Activated CD4-positive, alpha-beta T cell treated with anti-CD3 and anti-CD28 coated beads for 24 hours (primary cell): ENCODE measurements at places on chromosomes 1 and 21.
A peak's percentile ranks its signal among the peaks of the same experiment; 100 is the strongest.

DNA sequence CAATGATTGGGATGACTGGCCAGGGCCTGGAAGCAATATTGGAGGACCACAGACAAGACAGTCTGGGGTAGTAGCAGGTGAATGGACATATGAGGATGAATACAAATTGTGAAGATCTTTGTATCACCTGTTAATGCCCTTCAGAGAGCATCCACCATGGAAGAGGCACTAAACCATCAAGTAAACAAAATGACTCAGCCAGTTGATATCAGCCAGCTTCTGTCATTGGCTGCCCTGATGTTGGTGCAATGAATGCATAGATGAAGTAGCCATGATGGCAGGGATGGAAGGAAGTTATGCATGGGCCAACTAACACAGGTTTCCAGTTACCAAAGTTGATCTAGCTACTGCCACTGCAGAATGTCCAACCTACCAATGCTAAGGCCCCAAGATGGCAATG is 16.1 kb upstream of the ERI3 start:
- DNase-seq: no peak

GRCh38 chr1:192914092-192914491 is 105.3 kb downstream of the RGS2 start:
- DNase-seq: no peak

GRCh38 chr1:99756598-99756997 is 9.8 kb downstream of the FRRS1 start:
- no peak for DNase-seq

DNA sequence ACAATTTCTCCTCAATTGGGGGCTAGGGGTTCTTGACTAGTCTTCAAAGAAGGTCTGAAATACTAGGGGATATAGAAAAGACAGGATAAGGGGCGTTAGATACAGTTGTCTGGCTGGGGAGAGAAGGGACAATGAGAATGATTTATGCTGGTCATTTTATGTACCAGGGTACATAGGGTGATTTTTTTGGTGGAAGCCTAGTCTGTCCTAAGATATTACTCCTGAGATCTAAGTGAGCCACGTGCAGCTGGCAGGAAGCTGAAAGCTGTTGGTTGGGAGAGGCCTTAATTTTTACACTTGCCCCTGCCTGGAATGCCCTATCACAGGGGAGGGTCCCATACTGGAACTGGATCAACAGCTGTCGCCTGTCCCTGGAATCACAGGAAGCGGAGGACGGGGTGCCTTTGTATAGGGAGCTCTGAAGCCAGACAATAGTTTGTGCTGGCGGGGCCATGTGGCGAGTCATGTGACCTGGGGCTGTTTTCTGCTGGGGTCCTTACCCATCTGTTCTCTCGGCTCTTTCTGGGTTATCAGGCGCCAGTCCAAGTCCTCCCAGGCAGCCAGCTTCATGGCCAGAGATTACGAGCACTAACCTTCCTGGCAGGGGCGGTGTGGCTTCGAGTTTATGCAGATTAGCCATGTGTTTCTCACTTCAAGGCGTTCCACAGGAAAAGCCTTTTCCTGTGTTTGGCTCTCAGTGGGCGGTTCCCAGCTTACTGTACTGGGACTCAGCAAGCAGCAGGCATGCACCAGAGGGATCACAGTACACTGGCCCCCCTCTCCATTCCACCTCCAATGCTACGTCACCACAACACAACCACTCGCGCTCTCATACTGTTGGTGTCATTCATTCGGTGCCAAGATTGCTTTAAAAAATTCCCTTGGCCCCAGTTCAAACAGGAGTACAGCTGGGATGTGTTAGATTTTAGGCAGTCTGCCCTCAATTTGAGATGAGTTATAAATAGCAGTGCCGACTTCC is 27.5 kb downstream of the ARID1A start:
- DNase-seq: peak; percentile 22

- DNase-seq: no peak
Observed at GRCh38 chr1:145983960-145984830, 12.2 kb downstream of the TXNIP start.

DNA sequence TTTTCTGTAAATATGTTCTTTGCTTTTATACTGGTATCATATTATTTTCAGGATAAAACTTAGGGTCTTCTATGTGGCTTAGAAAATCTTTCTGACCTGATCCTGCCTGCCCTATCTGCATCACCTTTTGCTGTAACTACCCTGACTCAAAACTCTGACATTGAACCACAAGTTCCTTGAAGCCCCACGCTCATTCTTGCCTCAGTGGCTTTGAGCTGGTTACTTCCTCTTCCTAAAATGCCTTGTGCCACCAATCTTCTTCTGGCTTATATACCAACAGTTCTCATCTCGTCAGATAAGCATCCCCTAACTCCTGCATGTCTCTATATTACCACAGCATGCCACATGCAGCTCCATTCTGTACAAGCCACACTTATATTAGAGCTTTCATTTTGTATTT is 84.5 kb upstream of the LRRC7 start:
- no peak for DNase-seq

DNA sequence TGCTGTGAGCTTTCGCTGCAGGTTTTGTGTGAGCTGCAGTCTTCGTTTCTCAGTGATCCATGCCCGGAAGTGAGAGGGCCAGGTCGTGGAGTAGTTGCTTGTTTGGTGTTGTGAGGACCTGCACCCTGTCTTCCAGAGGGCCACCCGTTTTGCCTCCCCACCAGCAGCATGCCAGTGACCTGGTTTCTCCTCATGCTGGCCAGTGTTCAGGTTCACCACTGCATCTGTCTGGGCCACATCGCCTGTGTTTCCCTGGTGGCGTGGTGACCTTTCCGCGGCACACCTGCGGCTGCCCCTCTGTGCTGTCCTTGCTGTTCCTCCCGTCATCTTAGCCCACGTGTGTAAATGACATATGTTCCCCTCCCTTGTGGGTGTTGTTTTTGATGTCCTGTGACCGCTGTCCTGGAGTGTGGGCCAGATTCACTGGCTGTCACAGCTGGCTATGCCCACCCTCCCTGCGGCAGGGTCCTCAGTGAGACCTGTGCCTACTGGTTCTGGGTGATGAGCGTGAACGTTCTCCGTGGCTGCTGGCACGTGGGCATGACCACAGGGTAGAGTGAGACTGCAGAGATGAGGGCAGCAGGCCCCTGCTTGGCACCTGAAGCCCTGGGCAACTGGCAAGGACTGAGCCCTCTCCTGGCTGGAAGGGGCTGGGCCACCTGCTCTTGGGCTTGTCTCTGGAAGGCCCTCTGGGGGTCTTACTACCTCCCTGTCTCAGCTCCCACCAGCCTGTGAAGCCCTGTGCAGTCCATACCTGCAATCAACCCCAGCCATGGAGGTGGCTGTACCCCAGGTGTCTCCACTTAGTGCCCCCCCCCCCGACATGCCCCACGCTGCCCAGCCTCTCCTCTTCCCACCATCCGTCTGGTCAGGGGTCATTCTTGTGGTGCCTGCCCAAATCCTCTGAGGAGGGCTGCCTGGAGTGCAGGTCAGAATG is 7.3 kb downstream of the IBA57 start:
- DNase-seq: no peak

GRCh38 chr1:222641269-222641948 is 23.5 kb downstream of the MIA3 start:
- no peak for DNase-seq

DNA sequence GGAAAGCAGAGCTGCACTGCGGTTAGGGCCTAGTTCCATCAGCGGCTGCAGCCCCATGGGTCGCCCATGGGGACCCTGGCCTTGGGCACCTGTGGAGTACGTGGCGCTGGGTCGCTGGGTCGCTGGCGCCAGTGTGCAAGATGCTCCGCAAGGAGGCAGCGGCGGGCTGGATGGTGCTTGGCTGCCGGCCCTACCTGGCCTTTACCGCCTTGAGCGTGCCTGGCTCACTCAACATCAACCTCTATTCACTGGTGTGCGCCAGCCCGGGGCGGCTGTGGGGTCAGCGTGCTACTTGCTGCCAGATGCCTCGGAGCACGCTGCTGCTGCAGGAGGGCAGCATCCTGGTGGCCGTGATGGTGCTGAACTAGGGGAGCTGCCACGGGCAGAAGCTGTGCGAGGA is 85.1 kb upstream of the RHOU start:
- DNase-seq: no peak

DNA sequence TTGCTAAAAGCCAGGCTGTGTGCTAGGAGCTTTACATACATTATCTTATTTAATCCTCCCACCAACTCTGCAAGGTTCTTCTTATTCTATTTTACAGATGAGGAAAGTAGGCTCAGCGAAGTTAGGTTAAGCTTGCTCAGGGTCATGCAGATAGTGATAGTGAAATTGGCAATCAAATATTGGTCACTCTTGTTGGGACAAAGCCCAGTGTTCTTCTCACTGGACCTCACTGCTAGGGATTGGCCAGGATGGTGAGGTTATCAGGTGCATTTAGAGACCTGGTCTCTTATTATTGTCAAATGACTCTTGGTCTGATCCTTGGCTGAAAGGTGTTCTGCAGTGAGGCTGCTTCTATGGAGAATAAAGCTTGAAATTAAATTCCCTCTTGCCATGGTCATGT is 145.1 kb downstream of the CNIH3 start:
- no peak for DNase-seq
